Activated CD8-positive, alpha-beta T cell treated with anti-CD3 and anti-CD28 coated beads, Interleukin-2, amount 10 ng/mL, durations not matched to agents 7 days and 5 days (primary cell): ENCODE measurements at places on chromosomes 16 and 17.
A peak's percentile ranks its signal among the peaks of the same experiment; 100 is the strongest.

- no peak overlapping the region for H3K27ac ChIP-seq
- no peaks in the 10 kb centered on the region for H3K4me1 ChIP-seq
- no peaks in the 10 kb centered on the region for H3K27me3 ChIP-seq
- no peak overlapping the region for H3K4me3 ChIP-seq
Observed at GRCh38 chr17:1029922-1030644, 33.2 kb downstream of the TIMM22 start.

DNA sequence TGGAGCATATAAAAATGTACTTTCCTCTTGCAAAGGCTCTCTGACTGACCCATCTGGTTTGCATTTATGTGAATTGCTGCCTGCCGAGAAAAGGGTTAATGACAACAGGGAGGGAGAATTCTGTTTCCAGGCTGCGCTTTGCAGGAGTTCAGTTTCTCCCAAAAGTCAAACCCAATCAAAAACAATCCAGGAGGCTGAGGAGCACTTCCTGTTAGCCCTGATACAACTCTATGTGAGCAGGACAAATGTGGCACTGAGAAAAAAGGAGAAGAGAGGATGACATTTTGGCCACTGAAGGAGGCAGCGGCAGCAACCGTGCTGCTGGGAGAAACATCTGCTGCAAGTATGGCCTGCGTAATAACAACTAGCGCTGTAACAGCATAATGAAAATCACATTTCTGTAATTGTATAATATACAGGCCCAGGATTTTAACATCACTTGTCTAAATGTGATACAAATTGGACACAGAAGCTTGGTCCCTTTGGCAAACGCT, 26.8 kb upstream of the ELAC2 start:
- no peak overlapping the region for H3K4me3 ChIP-seq
- no peak for DNase-seq
- no peaks in the 10 kb centered on the region for H3K36me3 ChIP-seq
- H3K27me3 ChIP-seq = no peaks in the 10 kb centered on the region
- no peak overlapping the region for H3K27ac ChIP-seq

DNA sequence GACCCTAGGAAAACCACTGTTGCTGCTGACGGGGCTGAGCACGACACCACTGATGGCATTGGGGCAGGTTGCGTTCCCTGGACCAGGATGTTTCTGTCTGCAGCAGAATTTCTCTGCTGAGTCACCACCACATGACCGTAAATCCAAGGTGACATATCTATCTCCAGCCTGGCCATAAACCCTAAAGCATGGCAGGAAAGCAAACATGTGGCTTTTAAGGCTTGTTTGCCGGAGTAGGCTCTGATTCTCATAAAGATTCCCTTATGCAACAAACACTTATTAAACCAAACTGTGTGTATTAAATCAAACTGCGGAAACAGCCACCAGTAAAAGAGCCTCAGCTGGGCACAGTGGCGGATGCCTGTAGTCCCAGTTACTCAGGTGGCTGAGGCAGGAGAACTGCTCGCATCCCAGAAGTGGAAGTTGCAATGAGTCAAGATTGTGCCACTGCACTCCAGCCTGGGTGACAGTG, 17.3 kb downstream of the MPHOSPH6 start:
- no peak overlapping the region for H3K4me3 ChIP-seq
- no peaks in the 10 kb centered on the region for H3K27me3 ChIP-seq
- no peak for DNase-seq
- peaks cover 63% of the 10 kb centered on the region for H3K36me3 ChIP-seq
- no peak overlapping the region for H3K27ac ChIP-seq

DNA sequence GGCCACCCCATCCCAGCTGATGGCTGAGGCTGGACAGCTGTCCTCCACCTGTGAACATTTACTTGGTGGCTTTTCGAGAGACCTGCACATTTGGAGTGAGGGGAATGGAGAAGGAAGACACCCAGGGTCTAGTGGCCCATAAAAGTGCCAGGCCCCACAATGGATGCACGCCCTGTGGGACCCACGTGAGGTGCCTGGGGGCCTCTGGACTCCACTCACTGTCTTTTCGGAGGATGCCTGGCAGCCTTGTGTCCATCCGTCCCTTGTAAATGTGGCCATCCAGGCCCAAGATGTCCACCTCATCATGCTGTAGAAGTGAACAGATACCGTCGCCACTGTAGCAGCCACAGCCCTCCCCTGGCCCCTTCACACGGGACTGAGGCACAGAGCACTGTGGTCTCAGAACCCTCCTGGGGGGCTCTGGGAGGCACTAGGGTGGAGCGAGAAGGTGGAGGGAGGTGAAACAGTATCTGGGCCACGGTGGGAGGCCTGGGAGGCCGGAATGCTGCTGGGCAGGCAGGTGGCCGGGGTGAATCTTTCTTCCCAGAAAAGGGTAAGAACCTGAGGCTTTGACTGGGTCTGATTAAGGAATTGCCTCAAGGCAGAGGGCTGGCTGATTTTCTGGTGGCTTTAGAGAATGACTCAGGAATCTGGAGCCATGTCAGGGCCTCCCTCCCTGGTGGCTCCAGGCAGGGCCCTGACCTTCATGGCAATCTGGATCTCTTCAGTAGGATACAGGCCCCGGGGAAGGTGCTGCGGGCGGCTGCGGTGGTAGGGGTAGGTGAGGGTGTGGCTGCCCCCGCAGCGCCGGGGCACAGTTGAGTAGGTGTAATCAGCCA, 11.5 kb downstream of the UBALD2 start:
- no peak for DNase-seq
- H3K27ac ChIP-seq = peak overlapping the region; percentile 77
- H3K4me1 ChIP-seq = peaks cover 43% of the 10 kb centered on the region
- peak overlapping the region; percentile 25 for H3K4me3 ChIP-seq
- H3K27me3 ChIP-seq = no peaks in the 10 kb centered on the region
- H3K36me3 ChIP-seq = peaks cover 4% of the 10 kb centered on the region

- H3K27me3 ChIP-seq = peaks cover 8% of the 10 kb centered on the region
- no peak for DNase-seq
- no peak overlapping the region for H3K27ac ChIP-seq
- H3K36me3 ChIP-seq = no peaks in the 10 kb centered on the region
- no peak overlapping the region for H3K4me3 ChIP-seq
Observed at GRCh38 chr17:10130263-10130662, 68.1 kb downstream of the GAS7 start.

DNA sequence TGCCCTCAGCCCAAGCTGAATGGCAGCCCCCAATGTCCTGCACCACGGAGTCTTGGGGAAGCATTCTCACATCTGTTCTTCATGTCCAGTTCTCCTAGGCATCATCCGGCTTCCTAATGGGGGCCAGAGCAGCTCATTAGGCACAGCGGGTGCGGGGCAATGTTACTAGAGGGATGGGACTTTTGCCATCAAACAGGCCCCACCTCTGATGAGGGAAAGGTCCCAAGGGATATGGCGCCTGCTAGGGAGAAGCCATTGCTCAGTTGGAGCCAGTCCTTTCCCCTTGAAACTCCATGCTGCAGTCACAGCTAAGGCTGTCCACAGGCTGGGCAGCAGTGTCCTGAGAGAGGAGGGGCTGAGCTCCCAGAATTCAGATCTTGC, 1.7 kb upstream of the DPH1 start:
- no peak overlapping the region for H3K4me3 ChIP-seq
- no peak overlapping the region for H3K27ac ChIP-seq
- DNase-seq = no peak
- H3K4me1 ChIP-seq = peaks cover 26% of the 10 kb centered on the region

GRCh38 chr16:66359811-66360608, 6.5 kb upstream of the CDH5 start:
- no peaks in the 10 kb centered on the region for H3K36me3 ChIP-seq
- DNase-seq = no peak
- no peak overlapping the region for H3K27ac ChIP-seq
- H3K4me1 ChIP-seq = peaks cover 13% of the 10 kb centered on the region
- peaks cover 33% of the 10 kb centered on the region for H3K27me3 ChIP-seq

GRCh38 chr16:1979271-1980029, 1.8 kb downstream of the NOXO1 start:
- H3K27me3 ChIP-seq = peaks cover 27% of the 10 kb centered on the region
- H3K4me3 ChIP-seq = no peak overlapping the region
- DNase-seq = no peak
- H3K36me3 ChIP-seq = peaks cover 18% of the 10 kb centered on the region
- peaks cover 10% of the 10 kb centered on the region for H3K4me1 ChIP-seq

DNA sequence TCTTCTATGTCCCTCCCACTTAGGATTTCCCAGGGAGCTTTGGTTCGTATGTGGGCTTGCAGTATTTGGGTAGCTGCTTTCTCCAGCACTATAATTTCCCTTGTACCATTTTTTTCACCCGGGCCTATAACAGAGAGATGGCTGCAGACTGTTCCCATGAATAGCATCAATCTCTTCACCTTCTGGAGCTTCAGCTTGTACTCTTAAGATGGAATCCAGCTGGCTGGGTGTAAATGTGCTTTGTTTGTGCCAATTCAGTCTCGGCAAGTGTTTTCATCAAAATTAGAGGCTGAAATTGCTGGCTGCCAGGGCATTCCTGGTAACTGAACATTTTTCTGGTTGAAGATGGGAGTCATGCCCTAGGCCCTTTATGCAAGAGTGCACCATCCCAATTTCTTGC, 12.2 kb upstream of the CPD start:
- no peak for DNase-seq
- peaks cover 38% of the 10 kb centered on the region for H3K4me1 ChIP-seq
- H3K36me3 ChIP-seq = peaks cover 9% of the 10 kb centered on the region
- H3K4me3 ChIP-seq = no peak overlapping the region

DNA sequence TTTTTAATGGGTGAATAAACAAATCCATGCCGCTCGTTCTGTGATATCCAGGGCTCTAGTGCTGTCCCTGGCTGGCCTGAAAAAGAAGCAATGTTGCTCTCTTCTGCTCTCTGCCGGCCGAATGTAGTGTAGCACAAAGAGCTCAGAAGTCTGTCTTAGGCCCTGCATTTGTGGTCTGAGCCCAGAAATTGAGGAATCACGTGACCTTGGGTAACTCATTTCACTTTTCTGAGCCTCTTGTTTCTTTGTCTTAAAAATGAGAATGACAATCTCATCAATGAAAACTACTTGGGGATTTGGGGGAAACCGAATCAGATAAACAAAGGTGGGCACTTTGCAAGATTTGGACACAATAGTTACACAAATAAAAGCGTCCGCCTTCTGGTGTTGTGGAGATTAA, 381.6 kb upstream of the ASIC2 start:
- no peaks in the 10 kb centered on the region for H3K36me3 ChIP-seq
- H3K27ac ChIP-seq = no peak overlapping the region
- peaks cover 4% of the 10 kb centered on the region for H3K27me3 ChIP-seq

DNA sequence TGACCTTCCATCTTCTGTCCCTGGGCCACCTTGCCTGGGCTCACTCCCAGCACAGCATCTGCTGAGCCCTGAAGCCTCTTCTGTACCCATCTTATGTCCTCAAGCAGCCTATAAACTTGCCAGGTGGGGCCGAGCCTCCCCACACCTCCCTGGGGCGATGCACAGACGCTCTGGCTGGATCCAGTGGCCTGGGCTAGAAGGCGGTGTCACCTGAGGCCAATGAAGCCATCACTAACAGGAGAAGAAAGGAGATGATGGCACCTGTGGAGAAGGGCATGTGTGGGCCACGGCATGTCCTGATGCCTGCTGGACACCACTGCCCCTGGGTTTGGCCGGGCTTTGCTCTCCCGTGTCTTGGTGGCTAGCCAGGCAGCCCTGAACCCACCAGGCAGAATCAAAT, 45.5 kb downstream of the PEMT start:
- no peak for DNase-seq
- no peaks in the 10 kb centered on the region for H3K36me3 ChIP-seq

- no peaks in the 10 kb centered on the region for H3K36me3 ChIP-seq
- no peak for DNase-seq
- no peak overlapping the region for H3K27ac ChIP-seq
Observed at GRCh38 chr17:81025741-81026129, 9.2 kb upstream of the BAIAP2 start.

GRCh38 chr16:80720804-80721371, 83.5 kb downstream of the CDYL2 start:
- H3K4me1 ChIP-seq = peaks cover 11% of the 10 kb centered on the region
- no peak overlapping the region for H3K27ac ChIP-seq
- H3K27me3 ChIP-seq = no peaks in the 10 kb centered on the region
- no peaks in the 10 kb centered on the region for H3K36me3 ChIP-seq

DNA sequence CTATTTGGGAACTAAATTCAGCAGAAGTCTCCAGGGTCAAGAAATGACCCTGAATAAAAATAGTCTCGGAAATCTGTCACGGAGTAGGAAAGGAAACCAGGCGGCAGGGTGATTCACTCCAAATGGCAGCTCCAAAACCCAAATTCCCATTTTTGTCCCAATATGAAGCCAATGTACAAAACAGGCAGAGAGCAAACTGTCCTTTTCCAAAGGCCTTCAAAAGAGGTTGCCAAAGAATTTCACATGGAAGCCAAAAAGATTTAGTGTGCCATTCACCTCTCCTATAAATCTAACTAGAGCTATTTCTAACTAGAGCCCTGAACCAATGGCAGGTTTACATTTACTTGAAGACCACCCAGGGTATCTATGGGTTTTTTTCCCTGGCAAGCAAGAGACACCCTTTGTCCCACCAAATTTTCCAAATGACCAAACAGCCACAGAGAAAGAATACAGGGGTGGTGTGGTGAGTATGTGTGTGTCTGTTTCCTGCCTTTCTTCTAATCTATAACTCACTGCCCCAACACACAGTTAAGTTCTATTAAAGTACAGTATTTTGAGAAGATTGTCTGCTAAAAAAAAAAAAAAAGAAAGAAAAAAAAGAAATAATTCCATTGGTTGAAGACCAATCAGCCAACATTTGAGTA, 6.8 kb downstream of the MYO1D start:
- DNase-seq = no peak
- no peaks in the 10 kb centered on the region for H3K4me1 ChIP-seq
- no peak overlapping the region for H3K27ac ChIP-seq
- H3K36me3 ChIP-seq = no peaks in the 10 kb centered on the region
- H3K4me3 ChIP-seq = no peak overlapping the region

DNA sequence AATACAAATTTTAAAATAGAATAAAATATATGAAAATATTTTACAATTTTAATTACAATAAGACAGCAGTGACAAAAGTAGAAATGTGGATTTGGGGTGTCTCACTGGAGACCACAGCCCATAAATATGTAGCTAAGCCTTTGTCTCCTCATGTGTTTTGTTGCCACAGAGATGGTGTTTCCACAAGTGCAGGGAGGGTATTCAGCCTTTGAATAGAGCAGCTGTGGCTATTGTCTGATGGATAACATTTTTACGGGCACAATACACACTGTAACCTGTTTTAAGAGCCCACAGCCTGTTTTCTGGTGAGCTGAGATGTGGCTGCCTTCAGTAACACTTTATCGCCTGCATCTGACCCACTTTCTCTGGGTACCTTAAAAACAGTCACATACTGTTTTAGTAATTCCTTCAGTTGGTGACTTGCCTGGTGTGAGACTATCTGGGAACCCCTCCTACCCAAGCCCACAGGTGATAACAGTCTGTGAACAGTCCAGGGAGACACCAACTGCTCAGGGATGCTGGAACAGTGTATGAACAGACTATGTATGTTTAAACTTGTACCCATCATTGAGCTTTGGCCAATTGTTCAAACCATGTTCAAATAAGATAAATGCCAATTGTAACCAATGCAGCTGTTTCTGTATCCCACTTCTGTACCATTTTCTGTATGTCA, 7.8 kb upstream of the AHSP start:
- H3K27me3 ChIP-seq = no peaks in the 10 kb centered on the region
- no peaks in the 10 kb centered on the region for H3K4me1 ChIP-seq
- H3K36me3 ChIP-seq = no peaks in the 10 kb centered on the region
- DNase-seq = no peak

GRCh38 chr17:27363326-27363725, 69.4 kb downstream of the WSB1 start:
- H3K27ac ChIP-seq = no peak overlapping the region
- H3K27me3 ChIP-seq = no peaks in the 10 kb centered on the region
- H3K4me3 ChIP-seq = no peak overlapping the region
- no peaks in the 10 kb centered on the region for H3K4me1 ChIP-seq
- H3K36me3 ChIP-seq = no peaks in the 10 kb centered on the region
- no peak for DNase-seq

- H3K36me3 ChIP-seq = no peaks in the 10 kb centered on the region
- no peak overlapping the region for H3K27ac ChIP-seq
- DNase-seq = no peak
- H3K27me3 ChIP-seq = no peaks in the 10 kb centered on the region
- H3K4me3 ChIP-seq = no peak overlapping the region
- no peaks in the 10 kb centered on the region for H3K4me1 ChIP-seq
Observed at GRCh38 chr17:75552425-75553294, 27.2 kb downstream of the LLGL2 start.
